ENCODE measurements at places on chromosomes 12 and 14.

DNA sequence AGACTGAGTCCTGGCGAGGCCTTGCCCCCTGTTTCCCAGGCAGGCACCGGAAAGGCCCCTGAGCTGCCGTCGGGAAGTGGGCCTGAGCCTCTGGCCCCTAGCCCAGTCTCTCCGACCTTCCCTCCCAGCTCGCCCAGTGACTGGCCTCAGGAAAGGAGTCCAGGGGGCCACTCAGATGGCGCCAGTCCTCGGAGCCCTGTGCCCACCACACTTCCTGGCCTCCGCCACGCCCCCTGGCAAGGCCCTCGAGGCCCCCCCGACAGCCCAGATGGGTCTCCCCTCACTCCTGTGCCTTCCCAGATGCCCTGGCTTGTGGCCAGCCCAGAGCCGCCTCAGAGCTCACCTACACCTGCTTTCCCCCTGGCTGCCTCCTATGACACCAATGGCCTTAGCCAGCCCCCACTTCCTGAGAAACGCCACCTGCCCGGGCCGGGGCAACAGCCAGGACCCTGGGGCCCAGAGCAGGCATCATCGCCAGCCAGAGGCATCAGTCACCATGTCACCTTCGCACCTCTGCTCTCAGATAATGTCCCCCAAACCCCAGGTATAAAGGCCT lies 10.9 kb downstream of the TNS2 start:
- no peak for DNase-seq

DNA sequence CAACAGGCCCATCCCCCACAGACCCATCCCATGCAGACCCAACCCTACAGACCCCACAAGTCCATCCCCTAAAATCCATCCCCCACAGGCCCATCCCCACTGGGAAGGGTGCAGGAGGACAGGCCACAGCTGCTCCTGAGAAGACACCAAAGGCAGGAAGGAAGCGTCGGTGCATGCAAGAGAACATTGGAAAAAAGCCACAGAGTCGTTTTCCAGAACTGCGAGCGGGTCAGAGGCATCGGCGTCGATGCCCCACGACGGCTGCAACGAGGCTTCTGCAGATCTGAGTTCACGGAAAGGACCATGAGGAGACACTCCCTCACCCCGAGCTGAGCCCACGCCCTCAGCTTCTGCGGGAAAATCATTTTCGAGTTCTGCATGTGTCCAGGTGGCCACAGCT lies 59.6 kb upstream of the GALNT9 start:
- DNase-seq = no peak

DNA sequence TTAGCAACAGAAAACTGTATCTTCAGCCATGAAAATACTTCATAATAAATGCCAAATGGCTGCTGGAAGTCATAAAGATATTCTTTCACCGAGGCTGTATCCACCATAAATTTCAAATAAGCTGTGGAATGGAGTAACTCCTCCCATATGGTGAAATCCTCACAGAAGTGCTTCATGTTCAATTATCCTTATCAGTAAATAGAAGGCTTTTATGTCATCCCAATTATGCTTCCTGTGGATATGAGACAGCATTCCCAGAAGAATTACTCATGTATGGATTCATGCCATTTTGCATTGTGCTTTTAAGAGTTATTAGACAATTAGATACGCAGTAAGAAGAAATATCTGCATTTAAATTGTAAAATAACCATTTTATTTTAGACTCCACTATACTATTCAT lies 99.0 kb downstream of the RTN1 start:
- DNase-seq = no peak

DNA sequence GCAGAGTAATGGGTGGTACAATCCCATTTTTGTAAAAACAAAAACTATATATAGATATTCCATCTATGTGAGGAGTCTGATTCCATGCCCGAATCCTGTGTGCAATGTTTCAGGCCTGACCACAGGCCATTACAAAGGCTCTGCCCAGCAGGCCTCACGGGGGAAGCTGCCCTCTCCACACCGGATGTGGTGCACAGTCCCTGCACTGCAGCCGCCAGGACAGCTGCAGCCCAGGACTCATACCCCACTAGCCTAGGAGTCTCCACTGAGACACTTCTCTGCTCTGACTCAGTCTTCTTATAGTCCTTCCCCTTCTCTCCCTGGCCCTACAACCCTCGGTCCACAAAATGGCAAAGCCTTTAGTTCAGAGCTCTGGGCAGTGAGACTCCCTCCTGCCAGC lies 190.4 kb downstream of the PPM1H start:
- DNase-seq = no peak

DNA sequence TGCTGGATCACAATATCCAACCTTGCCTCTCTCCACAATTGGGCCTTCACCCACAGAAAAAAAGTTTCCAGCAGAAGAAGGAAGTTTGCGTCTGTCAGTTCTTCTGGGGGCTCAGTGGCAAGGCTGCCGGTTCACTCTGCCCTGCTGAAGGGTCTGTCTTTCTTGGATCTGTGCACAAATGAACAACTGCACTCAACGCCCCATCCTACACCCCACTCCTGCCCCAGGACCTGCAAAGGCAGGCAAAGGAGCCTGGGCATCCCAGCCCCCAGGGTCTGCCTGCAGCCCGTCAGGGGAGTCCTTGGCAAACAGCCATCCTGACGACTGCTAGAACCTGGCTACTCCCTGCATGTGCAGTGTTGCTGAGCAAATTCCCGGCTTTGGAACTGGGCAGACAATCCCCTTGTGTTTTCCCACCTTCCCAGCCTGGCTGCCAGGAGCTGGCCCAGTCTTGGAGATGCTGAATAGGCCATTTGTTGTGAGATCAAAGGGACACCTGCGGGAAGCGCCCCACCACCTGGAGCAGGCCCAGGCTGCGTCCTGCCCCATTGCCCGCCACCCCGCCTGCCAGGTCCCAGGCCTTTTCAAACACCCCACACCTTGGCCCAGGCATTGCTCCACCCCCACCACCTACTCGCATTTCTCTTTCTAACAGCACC lies 311.9 kb downstream of the BCL11B start:
- no peak for DNase-seq

GRCh38 chr12:126353604-126354003 lies 1288.4 kb downstream of the AACS start:
- DNase-seq = no peak

DNA sequence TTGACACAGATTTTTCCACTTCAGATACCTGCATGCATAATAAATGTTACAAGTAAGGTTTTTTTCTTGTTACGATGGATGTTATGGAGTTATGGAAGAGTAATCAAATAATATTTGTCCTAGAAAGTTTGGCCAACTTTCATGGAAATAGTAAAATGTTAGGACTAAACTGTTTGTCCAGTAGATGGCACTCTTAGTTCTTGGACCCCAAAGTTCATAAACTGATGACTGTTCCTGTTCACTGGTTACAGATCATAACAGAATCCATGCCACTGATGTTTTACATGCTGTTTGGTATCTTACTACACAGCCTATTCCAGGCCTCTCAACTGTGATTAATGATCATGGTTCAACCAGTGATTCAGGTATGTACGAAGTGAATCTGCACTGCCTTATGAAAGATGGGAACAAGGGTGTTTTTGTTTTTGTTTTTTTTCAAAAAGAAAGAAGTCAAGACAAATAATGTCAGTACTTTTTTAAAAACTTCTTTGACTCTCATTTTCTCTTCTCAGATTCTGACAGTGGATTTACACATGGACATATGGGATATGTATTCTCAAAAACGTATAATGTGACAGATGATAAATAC lies 48.8 kb upstream of the SLCO1C1 start:
- no peak for DNase-seq

DNA sequence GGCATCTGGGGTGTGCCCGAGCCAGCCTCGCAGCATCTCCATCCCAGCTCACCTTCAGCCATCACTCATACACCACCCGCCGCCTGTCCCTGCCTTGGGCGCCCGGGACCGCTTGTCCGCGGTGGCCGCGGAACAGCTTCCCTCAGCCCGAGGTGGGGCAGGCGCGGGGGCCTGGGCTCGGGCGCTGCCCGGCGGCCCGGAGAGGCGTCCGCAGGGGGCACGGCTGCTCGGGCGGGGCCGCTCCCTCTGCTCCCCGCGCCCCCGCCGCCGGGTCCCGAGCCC lies 430 bp downstream of the SLC41A2 start:
- DNase-seq = no peak

DNA sequence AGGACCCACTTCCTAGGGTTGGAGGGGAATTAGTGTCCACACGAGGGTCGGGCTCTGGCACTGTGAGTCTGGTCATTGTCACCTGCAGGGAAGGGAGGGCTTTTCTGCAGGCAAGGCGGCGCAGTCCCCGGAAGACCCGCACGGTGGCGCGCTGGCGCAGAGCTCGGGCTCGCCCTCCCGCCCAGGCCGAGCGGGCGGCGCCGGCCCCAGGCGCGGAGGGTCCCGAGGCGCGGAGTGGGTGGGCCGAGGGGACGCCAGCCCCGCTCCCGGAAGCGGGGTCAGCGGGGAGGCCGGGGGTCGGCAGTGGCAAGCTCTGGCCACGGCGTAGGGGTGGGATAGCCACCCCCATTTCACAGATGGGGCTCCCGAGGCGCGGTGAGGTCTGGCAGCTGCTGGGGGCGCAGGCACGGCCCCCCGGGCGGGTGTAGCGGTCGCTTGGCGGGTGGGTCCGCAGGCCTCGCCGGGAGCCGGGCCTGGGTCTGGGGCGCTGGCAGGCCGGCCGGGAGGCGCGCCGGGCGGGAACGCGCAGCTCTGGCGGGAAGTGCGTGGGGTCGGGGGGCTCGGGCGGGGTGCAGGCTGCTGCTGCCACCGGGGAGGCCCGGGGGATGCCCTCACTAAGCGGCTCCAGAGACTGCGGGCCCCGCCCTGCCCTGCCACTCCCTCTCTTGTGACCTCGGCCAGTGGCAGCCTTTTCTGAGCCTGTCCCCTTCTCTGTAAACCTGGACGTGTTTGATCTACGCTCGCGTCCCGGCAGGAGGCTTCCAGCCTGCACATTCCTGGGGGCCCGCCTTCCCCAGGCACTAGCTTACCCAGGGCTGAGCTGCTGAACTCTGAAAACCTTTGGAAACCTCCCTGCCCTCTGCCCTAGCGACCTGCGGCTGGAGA lies 46.1 kb downstream of the CYP46A1 start:
- DNase-seq = peak; percentile 13

DNA sequence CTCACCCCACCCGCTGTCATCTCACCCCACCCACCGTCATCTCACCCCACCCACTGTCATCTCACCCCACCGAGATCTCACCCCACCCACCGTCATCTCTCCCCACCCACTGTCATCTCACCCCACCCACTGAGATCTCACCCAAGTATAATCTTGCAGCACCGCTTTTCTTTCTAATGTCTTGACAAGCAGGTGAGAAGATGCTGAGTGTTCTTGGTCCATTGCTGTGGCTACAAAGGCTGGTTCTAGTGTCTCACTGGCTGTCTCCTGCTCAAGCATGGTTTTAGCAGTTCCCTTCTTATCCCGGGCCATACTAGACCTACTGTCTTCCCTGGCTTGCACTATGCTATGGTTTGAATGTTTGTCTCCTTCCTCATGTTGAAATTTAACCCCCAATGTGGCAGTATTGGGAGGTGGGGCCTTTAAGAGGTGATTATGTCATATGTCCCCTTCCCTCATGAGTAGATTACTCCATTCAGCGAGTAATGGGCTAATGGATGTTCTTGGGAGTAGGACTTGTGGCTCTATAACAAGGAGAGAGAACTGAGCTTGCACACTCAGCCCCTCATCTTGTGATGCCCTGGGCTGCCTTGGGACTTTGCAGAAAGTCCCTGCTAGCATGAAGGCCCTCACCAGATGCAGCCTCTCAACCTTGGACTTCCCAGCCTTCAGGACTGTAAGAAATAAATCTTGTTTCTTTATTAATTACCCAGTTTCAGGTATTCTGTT lies 47.7 kb upstream of the PPP2R5C start:
- no peak for DNase-seq

GRCh38 chr12:78792052-78792698 lies 72.4 kb upstream of the SYT1 start:
- DNase-seq = no peak

DNA sequence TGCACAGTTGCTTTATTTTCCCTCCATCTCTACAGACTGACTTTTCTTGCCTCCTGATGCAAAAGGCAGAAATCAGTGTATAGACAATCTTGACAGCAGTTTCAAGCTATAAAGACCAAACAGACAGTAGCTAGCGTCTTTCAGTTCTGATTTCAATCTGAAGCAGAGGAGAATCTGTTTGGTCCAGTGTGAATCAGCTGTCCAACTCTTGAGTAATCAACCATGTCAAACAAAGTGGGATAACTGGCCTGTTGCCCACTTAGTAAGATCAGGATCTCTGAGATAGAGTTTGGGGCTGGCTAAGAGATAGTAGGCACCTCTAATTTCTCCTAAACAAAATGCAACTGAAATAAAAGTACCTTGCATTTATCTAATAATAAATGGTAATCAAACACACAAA lies 797.4 kb upstream of the FBXO33 start:
- DNase-seq = no peak

DNA sequence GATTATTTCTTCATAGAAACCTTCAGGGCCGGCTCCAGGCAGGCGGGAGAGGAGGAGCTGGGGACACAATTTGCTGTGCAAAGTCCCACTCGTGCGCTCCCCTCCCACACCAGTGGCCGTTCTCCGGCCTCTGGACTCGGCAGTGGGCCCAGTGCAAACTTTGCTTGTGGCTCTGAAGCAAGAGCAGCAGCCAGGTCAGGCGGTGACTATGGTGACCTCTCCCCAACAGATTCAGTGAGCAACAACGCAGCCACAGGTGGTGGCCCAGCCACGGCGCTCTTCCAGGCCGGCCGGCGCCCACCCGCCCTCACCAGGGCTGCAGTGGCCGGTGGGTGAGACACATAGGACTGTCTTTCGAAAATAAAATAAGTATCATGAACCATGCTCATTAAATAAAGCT lies 29.5 kb downstream of the VPS37B start:
- no peak for DNase-seq

DNA sequence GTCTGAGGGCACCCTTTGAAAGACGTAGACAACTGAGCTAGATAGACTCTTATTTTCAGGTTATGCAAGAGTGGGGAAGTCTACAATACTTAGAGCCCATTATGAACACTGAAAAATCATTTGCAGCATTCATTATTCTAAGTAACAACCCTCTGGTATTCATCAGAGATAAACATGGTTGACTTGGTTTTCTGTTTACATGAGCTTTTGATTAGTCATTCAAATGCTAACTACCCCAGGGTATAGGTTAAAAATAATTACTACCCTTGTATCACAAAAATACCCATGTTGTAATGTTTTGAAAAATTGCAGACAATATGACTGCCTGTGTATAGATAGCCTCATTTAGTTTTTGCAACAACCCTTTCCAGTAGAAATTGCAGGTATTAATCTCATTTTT lies 78.5 kb downstream of the PPFIBP1 start:
- DNase-seq = no peak

- no peak for DNase-seq
These were observed 45.0 kb upstream of the FBXO21 start for GRCh38 chr12:117235261-117235660.

GRCh38 chr12:14896521-14897169 lies 11.0 kb upstream of the MGP start:
- no peak for DNase-seq

- DNase-seq = no peak
These were observed 5.5 kb downstream of the DDIT3 start for GRCh38 chr12:57514720-57515407.

DNA sequence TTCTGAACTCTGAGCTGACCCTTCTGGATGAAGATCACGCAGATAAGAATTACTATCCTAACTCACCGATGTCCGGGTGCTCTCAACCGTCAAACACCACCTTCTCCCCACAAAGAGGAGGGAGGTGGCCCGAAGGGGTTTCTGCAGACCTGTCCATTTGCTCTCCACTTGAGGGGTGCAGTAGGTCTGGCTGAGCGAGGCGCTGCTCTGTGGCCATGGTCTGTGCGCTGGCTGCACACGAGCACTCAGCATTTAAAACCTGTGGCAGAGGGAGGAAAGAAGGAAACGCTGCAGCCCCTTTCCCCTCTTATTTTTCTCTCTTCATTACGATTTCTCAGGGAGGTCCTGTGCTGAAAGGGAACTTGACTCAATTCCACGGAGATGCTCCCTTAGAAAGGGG lies 1.5 kb upstream of the HOXC13 start:
- DNase-seq = no peak

GRCh38 chr14:105085766-105086165 lies 20.5 kb upstream of the GPR132 start:
- no peak for DNase-seq
